ENCODE measurements at places on chromosomes 4 and X.

- DNase-seq, result peak; percentile 18
Measured at GRCh38 chrX:50075630-50076339, 125.0 kb downstream of the AKAP4 start.

DNA sequence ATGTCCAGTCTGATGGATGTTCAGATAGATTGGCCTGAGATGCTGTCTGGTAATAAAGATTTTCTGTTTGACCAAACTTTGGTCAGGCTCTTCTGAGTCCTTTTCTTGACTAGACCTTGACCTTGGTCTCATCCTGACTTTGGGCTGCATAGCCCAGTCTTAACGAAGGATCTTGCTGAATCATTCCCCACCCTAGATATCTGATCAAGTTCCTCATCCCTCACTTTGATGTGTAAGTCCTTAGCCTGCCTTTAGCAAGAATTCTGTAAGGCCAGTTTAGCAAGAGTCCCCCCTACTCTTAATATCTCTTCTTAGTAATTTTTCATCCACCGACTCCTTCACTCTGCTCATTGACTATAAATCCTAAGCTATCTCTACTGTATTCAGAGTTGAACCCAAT lies 244.4 kb upstream of the JADE1 start:
- DNase-seq, result no peak

DNA sequence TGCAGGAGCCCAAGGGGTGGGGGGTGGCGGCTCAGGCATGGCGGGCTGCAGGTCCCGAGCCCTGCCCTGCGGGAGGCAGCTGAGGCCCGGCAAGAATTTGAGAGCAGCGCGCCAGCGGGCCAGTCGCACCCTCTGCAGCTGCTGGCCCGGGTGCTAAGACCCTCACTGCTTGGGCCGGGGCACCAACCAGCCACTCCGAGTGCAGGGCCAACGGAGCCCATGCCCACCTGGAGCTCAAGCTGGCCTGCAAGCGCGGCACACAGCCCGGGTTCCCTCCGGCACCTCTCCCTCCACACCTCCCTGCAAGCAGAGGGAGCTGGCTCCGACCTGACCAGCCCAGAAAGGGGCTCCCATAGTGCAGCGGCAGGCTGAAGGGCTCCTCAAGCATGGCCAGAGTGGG lies 758.2 kb upstream of the INTU start:
- DNase-seq, result no peak

- DNase-seq, result no peak
Measured at GRCh38 chrX:136764206-136764605, 16.5 kb downstream of the ARHGEF6 start.

- no peak for DNase-seq
Measured at GRCh38 chr4:35771571-35771970, 472.7 kb downstream of the ARAP2 start.

DNA sequence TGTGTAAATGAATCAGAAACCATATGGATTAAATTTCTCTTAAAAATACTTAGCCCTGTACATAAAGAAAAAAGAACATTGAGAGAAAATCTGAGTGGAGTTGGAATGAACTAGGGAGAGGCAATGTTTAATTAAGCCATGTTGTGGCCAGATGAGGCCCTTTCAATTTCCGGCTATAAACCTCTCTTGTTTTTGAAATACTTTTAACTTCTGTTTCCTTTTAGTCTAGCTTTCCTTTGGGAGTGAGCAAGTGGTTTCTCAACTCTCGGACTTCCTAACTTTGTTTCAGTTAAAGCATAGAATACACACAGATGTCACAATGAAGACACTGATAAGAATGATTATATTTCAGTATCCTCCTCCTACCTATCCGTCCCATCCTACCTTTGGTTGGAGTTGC lies 197.2 kb downstream of the ARHGAP24 start:
- DNase-seq, result no peak
